ENCODE measurements at places on chromosomes 1 and 21. TPM values are rescaled to one million over a fixed set of nuclear protein-coding genes. Genes with fewer than 3 reads are reported as not detected.
A peak's percentile ranks its signal among the peaks of the same experiment; 100 is the strongest.

The SLFNL1 gene
- total RNA-seq, result not detected

The ATF6 gene
- total RNA-seq, result 13.7 TPM

- H3K4me1 ChIP-seq, result peaks cover 27% of the 10 kb centered on the region
- no peak for DNase-seq
- H3K27me3 ChIP-seq, result no peaks in the 10 kb centered on the region
- peak overlapping the region; percentile 78 for H3K27ac ChIP-seq
- no peak overlapping the region for H3K4me3 ChIP-seq
Observed at GRCh38 chr1:28927648-28928313, 13.4 kb downstream of the EPB41 start.

- H3K36me3 ChIP-seq, result peaks cover 34% of the 10 kb centered on the region
- peak overlapping the region; percentile 97 for H3K4me3 ChIP-seq
- peaks cover 22% of the 10 kb centered on the region for H3K4me1 ChIP-seq
- H3K27me3 ChIP-seq, result no peaks in the 10 kb centered on the region
- DNase-seq, result no peak
- H3K27ac ChIP-seq, result peak overlapping the region; percentile 96
Observed at GRCh38 chr1:25247829-25248754, 838 bp upstream of the RSRP1 start.

The HES3 gene
- 78.3 TPM for total RNA-seq

- H3K36me3 ChIP-seq, result no peaks in the 10 kb centered on the region
- peaks cover 4% of the 10 kb centered on the region for H3K27me3 ChIP-seq
- no peak for DNase-seq
- H3K4me3 ChIP-seq, result no peak overlapping the region
Observed at GRCh38 chr1:109790329-109790728, 26.6 kb upstream of the EPS8L3 start.

The DNAH14 gene
- 34.1 TPM for total RNA-seq

DNA sequence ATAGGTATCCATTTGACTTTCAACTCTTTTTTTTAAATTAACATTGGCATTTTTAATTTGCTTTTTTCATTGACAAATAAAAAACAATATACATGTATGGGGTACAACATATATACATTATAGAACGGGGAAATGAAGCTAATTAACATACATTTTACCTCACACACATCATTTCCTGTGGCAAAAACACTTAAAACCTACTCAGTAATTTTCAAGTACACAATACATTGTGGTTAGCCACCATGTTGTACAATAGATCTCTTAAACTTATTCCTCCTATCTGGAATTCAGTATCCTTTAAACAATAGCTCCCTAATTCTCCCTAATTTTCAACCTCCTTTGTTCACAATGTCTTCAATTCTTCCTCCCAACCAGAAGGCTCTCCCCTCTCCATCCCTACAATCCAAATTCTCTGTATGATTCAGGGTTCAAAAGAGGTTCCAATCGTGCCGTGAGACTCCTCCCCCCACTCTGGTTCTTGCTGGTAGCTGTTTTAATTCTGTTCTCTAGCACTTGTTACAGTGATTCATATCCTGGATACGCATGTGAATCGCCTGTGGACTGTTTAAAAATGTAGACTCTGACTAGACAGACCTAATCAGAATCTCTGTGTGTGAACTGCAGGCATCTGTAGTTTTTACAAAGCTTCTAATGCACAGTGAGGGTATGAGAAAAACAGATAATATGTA lies 87.6 kb upstream of the DUSP10 start:
- peaks cover 43% of the 10 kb centered on the region for H3K4me1 ChIP-seq
- no peak for DNase-seq
- H3K36me3 ChIP-seq, result peaks cover 6% of the 10 kb centered on the region

The OR6N2 gene
- not detected for total RNA-seq

The CCDC17 gene
- 2.4 TPM for total RNA-seq

DNA sequence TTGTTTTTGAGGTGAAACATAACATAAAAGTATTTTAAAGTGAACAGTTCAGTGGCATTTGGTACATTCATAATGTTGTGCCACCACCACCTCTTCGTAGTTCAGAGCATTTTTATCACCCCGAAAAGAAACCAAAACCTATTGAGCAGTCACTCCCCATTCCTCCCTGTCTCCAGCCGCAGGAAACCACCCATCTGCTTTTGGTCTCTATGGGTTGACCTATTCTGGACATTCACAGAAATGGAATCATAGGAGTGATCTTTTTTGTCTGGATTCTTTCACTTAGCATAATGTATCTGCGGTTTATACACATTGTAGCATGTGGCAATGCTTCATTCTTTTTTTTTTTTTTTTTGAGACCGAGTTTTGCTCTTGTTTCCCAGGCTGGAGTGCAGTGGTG lies 141.2 kb downstream of the VPS13D start:
- peaks cover 13% of the 10 kb centered on the region for H3K36me3 ChIP-seq
- no peak overlapping the region for H3K4me3 ChIP-seq
- peaks cover 2% of the 10 kb centered on the region for H3K4me1 ChIP-seq

GRCh38 chr1:20165522-20165951 lies 20.4 kb upstream of the UBXN10 start:
- no peak overlapping the region for H3K4me3 ChIP-seq
- peaks cover 20% of the 10 kb centered on the region for H3K4me1 ChIP-seq
- H3K27me3 ChIP-seq, result peaks cover 6% of the 10 kb centered on the region
- H3K36me3 ChIP-seq, result peaks cover 22% of the 10 kb centered on the region
- peak; percentile 36 for DNase-seq

DNA sequence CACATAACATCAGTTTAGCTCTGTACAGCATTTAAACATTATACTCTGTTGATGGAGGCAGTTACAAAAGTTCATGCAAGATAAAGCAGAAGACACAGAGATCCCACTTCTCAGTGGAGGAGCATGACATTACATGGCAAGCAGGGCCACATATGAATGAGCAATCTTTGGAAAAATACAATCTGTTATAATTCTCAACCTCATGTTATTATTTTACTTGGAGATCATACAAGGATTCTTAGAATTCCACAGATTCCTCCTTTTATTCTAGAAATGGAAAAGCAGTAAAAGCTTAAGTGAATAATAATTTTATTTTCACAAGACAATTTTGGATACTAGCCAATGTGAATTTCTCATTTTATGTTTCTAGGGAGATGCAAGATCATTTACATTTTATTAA lies 66.6 kb downstream of the IFI44 start:
- H3K4me1 ChIP-seq, result peaks cover 9% of the 10 kb centered on the region
- H3K4me3 ChIP-seq, result no peak overlapping the region
- no peaks in the 10 kb centered on the region for H3K27me3 ChIP-seq
- DNase-seq, result no peak

The CCDC27 gene
- 0.13 TPM for total RNA-seq

- H3K36me3 ChIP-seq, result no peaks in the 10 kb centered on the region
- H3K27me3 ChIP-seq, result peaks cover 5% of the 10 kb centered on the region
- H3K4me1 ChIP-seq, result peaks cover 15% of the 10 kb centered on the region
- DNase-seq, result no peak
- H3K27ac ChIP-seq, result no peak overlapping the region
Observed at GRCh38 chr1:206823727-206824126, 41.7 kb upstream of the IL20 start.

DNA sequence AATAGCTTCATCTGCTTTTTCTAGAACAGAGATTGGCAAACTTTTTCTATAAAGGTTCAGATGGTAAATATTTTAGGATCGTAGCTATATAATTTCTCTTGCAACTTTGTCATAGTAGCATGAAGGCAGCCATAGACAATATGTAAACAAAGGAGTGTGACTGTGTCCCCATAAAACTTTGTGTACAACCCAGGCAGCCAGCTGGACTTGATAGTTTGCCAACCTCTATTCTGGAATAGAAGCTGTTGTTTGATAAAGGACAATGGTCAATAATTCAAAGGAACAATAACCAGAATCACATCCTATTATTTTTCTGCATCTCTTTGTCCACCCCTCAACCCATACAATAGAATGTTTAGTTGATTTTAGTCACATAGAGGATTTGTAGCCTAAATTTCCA lies 286.7 kb downstream of the LMX1A start:
- H3K4me3 ChIP-seq, result no peak overlapping the region
- H3K27me3 ChIP-seq, result peaks cover 3% of the 10 kb centered on the region
- peaks cover 29% of the 10 kb centered on the region for H3K4me1 ChIP-seq
- H3K27ac ChIP-seq, result no peak overlapping the region

GRCh38 chr1:169680377-169681019 lies 30.9 kb downstream of the SELL start:
- no peak overlapping the region for H3K4me3 ChIP-seq
- no peaks in the 10 kb centered on the region for H3K36me3 ChIP-seq
- no peak for DNase-seq
- peaks cover 25% of the 10 kb centered on the region for H3K27me3 ChIP-seq
- no peak overlapping the region for H3K27ac ChIP-seq
- H3K4me1 ChIP-seq, result peaks cover 30% of the 10 kb centered on the region

- H3K4me3 ChIP-seq, result no peak overlapping the region
- peaks cover 20% of the 10 kb centered on the region for H3K4me1 ChIP-seq
- no peak overlapping the region for H3K27ac ChIP-seq
- no peaks in the 10 kb centered on the region for H3K27me3 ChIP-seq
- peaks cover 5% of the 10 kb centered on the region for H3K36me3 ChIP-seq
Observed at GRCh38 chr1:185258676-185259075, 58.4 kb downstream of the IVNS1ABP start.

DNA sequence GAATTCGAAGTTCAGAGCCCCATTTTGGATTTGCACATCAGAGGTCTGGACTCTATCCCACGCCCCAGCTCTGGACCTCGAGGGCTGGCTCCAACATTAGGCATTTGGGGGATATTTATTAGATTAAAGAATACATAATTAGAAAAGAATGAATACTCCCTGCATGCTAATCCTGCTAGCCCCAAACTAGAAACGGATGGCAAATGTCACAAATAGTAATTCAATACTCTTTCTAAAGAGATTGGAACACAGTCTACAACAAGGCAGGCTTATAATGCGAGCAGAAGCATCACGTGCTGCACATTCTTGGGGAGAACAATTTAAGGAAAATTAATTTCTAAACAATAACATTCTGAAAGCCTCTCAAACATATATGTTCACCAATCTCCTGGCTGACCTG lies 27.7 kb upstream of the RAP1A start:
- no peak overlapping the region for H3K4me3 ChIP-seq
- H3K27ac ChIP-seq, result no peak overlapping the region
- H3K4me1 ChIP-seq, result peaks cover 14% of the 10 kb centered on the region
- DNase-seq, result no peak
- no peaks in the 10 kb centered on the region for H3K36me3 ChIP-seq

- H3K4me1 ChIP-seq, result peaks cover 7% of the 10 kb centered on the region
- no peak overlapping the region for H3K4me3 ChIP-seq
- no peak overlapping the region for H3K27ac ChIP-seq
Observed at GRCh38 chr1:46538147-46538546, 13.3 kb downstream of the KNCN start.

The LIPI gene
- not detected for total RNA-seq

The LUZP1 gene
- total RNA-seq, result 42.0 TPM

The ICOSLG gene
- total RNA-seq, result 9.0 TPM

DNA sequence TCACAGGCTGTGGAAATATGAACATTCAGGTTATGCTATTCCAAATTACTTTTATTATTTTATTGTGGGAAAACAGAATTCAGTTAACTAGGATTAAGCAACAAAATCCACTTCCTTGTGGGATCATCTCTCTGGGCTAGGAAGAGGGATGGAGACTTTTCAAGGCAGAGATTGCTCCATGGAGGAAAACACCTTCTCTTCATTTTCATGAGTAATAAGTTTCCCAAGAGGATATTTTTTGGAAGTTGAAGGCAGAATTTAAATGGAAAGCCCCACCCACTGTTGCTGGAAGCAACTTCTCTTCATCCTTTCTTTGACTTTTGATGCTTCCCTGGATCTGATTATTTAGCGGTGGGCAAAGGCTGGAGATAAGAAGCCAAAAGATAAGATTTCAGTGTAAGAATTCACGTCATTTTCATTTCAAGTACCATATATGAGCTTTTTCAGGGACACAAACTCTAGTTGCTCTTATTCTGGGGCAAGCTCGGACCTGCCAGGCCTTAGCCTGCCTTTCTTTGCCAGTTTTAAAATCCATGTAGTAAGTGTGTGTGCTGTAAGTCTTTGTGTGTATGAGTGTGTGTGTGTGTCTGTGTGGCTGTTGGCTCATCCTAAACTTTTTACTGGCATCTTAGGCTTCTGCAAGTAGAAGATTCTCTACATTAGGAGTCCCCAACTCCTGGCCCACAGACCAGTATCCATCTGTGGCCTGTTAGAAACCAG lies 11.7 kb upstream of the IL24 start:
- H3K36me3 ChIP-seq, result no peaks in the 10 kb centered on the region
- H3K4me3 ChIP-seq, result no peak overlapping the region
- DNase-seq, result no peak

The CDC14A gene
- 11.1 TPM for total RNA-seq

DNA sequence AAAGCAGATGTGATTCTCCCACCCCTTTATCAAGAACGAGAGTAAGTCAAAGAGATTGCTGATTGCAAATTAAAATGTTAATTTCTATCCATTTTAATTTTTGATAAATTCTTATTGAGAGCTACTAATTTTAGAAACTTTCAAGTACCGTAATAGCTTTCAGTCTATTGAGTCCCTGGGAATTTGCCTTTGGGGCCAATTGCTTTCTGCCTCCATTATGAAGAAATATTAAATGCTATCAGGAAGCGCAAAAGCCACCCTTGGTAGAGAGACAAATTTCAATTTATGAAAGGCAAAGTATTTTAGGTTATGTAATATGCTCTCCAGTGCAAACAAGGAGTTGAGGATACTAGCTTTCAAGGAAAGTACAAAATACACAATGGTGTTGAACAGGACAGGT lies 332.2 kb downstream of the RGS7 start:
- no peaks in the 10 kb centered on the region for H3K36me3 ChIP-seq
- no peak overlapping the region for H3K4me3 ChIP-seq
- peaks cover 10% of the 10 kb centered on the region for H3K4me1 ChIP-seq
- no peak for DNase-seq
- H3K27me3 ChIP-seq, result no peaks in the 10 kb centered on the region
- no peak overlapping the region for H3K27ac ChIP-seq

The APOBEC4 gene
- not detected for total RNA-seq

GRCh38 chr1:36675931-36676562 lies 193.3 kb upstream of the CSF3R start:
- no peaks in the 10 kb centered on the region for H3K36me3 ChIP-seq
- DNase-seq, result no peak
- H3K27me3 ChIP-seq, result peaks cover 7% of the 10 kb centered on the region
- H3K4me3 ChIP-seq, result no peak overlapping the region
- H3K27ac ChIP-seq, result no peak overlapping the region
- peaks cover 6% of the 10 kb centered on the region for H3K4me1 ChIP-seq

DNA sequence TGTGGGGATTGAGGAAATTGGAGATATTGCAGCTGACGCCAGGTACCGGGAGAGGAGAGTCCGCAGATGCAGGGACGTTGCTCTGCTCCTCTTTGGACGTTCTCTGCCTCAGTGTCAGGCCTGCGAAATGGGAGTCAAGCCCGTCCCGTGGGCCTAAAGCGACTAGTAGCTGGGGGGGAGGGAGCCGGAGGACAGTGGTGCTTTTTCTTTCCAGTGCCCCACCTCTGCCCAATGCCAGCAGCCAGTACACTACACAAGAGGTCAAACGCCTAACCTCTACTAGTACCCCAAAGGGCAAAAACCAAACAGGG lies 413.6 kb upstream of the ESRRG start:
- H3K4me3 ChIP-seq, result peak overlapping the region; percentile 89
- peak; percentile 24 for DNase-seq
- no peak overlapping the region for H3K27ac ChIP-seq
- H3K27me3 ChIP-seq, result peaks cover 99% of the 10 kb centered on the region
- H3K36me3 ChIP-seq, result no peaks in the 10 kb centered on the region
